Ascending aorta (tissue), 2 donors: ENCODE measurements at places on chromosomes 13 and 19.

DNA sequence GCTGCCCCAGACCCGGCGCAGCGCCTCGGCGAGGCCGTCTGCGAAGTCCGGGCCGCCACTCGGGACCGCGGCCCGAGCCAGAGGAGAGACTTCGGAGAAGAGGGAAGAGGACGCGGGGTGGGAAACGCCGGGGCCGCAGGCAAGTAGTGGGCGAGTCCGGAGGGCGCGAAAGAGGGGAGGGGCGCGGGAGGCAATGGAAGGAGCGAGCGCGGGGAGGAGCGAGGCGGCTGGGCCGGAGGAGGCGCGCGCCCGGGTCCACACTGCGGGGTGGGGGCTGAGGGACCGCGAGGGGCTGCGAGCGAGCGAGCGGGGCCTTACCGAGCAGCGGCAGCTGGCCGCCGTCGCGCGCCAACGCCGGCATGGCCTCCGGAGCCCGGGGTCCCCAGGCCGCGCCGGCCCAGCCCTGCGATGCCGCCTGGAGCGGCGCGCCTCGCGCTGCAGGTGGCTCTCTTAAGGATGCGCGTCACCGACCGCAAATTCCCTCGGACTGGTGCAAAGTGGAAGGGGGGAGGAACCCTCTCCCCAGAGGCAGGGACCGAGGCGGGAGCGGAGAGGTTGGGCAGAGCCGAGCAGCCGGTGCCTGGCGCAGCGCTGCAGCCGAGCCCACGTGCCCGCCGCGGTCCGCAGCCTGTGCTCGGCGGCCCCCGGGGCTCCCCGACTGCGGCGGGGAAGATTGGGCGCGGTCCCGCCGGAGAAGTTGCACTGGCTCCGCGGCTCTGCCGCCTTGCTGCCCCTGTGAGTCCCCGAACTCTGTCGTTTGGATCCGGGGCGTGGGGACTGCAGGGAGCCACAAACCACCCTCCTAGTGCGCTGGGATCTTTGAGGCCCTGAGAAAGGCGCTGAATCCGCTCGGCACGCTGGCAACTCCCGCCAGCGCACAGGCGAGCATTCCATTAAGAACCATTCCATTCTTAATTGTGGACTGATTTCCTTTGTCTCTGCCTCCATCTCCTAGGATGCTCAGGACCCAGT, at the start of gene FLT3:
Gene FLT3, minus strand, starts transcription at position 427 of the 972 bp plus-strand sequence. Its CDS starts 66 bp downstream, at position 361.
- H3K27me3 ChIP-seq, result no peaks in the 10 kb centered on the region
- H3K27ac ChIP-seq, result no peak within 1 kb of the TSS
- no peaks in the 10 kb centered on the region for H3K36me3 ChIP-seq
- no peak for DNase-seq

GRCh38 chr19:40380199-40381037, 9.6 kb downstream of the HIPK4 start:
- no peaks in the 10 kb centered on the region for H3K4me1 ChIP-seq
- H3K36me3 ChIP-seq, result peaks cover 24% of the 10 kb centered on the region
- H3K27me3 ChIP-seq, result no peaks in the 10 kb centered on the region

GRCh38 chr19:7063339-7063738, 4.9 kb upstream of the MBD3L3 start:
- no peaks in the 10 kb centered on the region for H3K27me3 ChIP-seq
- no peak for DNase-seq
- H3K4me3 ChIP-seq, result no peak overlapping the region
- no peaks in the 10 kb centered on the region for H3K36me3 ChIP-seq

GRCh38 chr19:795691-796581, 1.3 kb upstream of the PTBP1 start:
- peak overlapping the region; percentile 80 for H3K27ac ChIP-seq
- DNase-seq, result no peak
- H3K27me3 ChIP-seq, result no peaks in the 10 kb centered on the region
- peaks cover 27% of the 10 kb centered on the region for H3K4me1 ChIP-seq
- peak overlapping the region; percentile 68 for H3K4me3 ChIP-seq
- H3K36me3 ChIP-seq, result no peaks in the 10 kb centered on the region

DNA sequence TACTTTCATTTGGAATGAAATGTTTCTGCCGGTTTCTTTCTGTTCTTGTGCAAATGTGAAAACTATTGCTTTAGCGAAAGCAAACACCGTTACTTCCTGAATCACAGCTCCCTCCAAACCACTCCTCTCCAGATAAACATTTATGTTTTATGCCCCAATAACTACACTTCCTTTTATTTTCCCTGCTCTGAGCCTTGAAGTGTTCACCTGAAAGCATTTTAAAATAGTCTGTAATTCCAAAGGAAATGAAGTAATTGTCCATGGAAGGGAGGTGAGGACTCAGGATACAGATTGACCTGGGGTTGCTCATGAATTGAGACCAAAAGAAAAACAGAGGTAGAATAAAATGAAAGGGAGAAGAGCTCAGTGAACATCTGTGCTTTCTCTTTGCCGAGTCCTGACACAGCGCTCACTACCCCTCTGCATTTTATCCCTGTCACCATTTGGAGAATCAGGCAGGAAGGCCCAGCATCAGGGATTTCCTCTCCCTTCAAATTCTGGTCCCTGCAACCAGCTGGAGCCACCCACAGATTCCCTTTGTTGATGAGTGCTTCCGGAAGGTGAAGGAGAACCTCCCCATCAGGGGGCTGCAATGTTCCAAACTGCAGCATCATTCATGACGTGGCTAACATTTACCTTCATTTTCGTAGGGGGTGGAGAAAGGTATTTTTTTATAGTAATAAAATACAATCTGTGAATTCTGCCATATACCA, 171.9 kb downstream of the ITGBL1 start:
- DNase-seq, result no peak
- no peaks in the 10 kb centered on the region for H3K27me3 ChIP-seq
- peak overlapping the region; percentile 19 for H3K4me3 ChIP-seq

- no peak overlapping the region for H3K27ac ChIP-seq
- H3K36me3 ChIP-seq, result peaks cover 29% of the 10 kb centered on the region
- H3K4me3 ChIP-seq, result no peak overlapping the region
- no peaks in the 10 kb centered on the region for H3K4me1 ChIP-seq
Observed at GRCh38 chr13:113555141-113555540, 29.4 kb upstream of the TFDP1 start.

DNA sequence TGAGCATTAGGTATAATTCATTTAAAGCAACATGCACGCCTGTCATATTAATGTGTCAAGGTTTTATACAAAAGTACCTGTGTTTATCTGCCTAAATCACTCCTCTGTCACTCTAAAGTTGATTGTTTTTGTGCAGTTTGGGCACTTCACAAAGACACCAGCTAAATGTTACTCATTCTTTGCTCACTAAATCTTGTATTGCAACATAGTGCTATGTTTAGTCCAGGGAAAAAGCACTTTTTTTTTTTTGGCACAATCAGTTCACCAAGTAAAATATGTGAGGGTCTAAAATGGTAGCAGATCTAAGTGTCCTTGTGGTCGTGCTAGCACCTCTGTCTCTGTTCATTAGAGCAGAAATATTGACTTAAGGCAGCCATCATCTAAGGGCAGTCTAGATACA, 2526.7 kb upstream of the PCDH20 start:
- no peak overlapping the region for H3K27ac ChIP-seq
- no peak overlapping the region for H3K4me3 ChIP-seq
- DNase-seq, result no peak
- no peaks in the 10 kb centered on the region for H3K36me3 ChIP-seq

DNA sequence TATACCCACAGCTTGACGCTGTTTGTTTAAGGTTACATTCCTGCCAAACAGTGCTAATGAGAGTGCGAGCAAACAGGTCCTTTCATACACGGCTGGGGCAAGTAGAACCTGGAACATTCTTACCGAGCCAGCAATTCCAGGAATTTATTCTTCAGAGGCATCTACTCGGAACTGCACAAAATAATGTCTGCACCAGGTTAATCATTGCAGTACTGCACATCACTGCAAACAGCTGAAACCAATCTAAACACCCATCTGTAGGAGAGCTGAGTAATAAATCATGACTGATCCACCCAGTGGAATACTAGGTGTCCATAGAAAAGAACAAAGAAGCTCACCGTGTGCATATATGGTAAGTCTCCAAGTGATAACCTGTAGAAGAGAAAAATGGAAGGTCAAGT, 1.2 kb upstream of the ZNF579 start:
- H3K27ac ChIP-seq, result no peak overlapping the region
- H3K27me3 ChIP-seq, result no peaks in the 10 kb centered on the region
- H3K36me3 ChIP-seq, result peaks cover 22% of the 10 kb centered on the region
- no peak overlapping the region for H3K4me3 ChIP-seq
- DNase-seq, result no peak
